ENCODE measurements at places on chromosomes 4 and X.

GRCh38 chr4:85658766-85659439 lies 184.0 kb downstream of the ARHGAP24 start:
- DNase-seq = no peak

GRCh38 chr4:150209140-150209829 lies 131.0 kb downstream of the DCLK2 start:
- peak; percentile 92 for DNase-seq

- no peak for DNase-seq
Measured at GRCh38 chrX:17744896-17745523, 7.7 kb downstream of the SCML1 start.

- DNase-seq = no peak
Measured at GRCh38 chr4:120327276-120327675, 260.6 kb upstream of the MAD2L1 start.

GRCh38 chr4:78660559-78660958 lies 109.0 kb downstream of the ANXA3 start:
- DNase-seq = no peak

GRCh38 chr4:24093446-24093845 lies 203.6 kb upstream of the PPARGC1A start:
- DNase-seq = no peak

DNA sequence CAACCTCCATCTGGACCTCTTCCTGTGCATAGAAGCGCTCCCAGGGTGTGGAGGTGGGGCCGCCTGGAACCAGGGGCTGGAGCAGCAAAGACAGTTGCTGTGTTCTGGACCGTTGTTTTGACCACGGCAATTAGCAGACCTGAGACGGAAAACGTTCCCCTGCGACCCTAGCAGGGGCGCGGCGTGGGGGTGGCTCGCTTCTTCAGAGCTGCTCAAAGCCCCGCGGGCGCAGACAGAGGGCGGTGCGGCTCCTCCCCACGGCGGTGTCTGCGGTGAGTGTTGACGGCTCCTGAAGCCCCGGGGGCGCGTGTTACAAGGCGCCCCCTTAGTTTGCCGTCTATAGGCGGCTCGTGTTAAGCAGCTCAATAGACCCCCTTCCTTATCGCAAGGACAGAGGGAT lies 79.2 kb downstream of the TRIML1 start:
- DNase-seq = no peak

DNA sequence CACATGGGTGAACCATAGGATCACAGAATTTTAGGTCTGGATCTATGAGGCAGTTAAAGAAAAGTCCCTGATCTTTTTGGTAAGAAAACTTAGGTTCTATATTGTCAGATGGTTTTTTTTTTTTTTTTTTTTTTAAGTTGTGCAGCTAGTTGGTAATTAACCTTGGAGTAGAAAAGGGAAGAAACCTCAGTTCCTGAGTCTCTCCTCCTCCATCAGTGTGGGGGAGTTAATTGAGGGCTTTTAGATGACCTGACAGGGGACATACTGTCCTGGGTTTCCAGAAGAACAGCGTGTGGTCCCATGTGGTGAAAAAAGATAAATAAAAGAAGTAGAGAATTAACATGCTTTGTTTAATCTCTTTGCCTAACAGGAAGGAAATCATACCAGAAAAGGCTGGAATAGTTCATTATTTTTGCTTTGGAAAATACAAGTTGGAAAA lies 123.7 kb downstream of the ARHGAP10 start:
- DNase-seq = no peak

DNA sequence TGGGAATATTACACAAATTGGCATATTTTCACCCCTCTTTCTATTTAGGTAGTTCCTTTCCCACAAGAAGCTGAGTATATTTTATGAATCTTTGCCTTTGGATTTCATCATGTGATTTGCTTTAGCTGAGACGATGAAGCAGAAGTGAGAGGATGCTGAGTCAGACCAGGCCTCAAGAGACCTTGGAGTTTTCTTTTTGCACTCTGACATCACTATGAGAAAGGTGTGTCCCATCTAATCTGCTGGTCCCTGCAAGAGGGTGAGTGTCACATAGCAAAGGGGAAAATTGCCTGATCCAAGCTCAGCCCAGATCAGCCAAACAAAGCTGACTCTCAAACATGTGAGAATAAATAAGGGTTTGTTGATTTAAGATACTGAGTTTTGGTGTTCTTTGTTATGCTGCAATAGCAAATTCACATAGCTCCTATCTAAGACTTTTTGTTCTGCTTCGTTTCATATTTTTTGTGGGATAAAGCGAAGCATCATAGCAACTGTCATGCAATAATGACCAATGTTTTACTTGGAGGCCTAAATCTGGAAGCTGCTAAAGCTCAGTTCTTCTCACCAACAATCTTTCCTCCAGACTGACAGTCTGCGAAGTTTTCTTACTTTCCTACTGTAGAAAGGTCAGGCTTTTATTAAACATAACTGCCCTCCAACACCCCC lies 176.9 kb downstream of the PDHA2 start:
- DNase-seq = no peak

DNA sequence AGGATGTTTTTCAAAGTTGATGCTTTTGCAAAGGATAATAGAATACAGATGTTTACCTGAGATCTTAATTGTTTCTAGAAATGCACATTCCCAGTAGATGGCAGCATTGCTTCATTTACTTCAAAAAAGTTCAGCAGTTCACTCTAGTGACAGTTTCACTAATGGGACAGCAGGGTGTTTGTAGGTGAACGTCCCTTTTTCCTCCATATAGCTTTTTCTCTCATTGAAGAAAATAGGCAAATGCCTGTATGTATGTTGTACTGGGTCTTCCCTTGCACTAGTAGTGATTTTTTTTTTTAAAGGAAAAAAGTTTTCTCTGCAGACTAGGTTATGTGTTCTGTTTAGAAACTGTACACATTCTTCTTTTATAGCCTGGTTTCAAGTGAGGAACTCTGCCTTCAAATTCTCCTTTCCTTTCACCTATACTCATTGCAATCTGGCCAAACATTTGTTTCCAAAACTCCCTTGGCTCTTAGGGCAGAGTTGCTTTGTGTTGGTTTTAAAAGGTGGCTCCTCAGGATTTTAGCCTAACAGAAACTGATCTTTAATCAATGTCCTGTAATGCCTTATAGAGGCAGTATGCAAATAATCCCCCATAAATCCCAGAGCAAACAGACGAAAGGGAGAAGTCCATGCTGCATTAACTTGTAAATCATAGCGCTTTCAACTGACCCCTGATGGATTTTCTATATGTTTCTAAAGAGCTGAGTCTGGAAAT lies 86.3 kb downstream of the EGF start:
- peak; percentile 26 for DNase-seq

GRCh38 chr4:106270736-106271135 lies 45.3 kb downstream of the TBCK start:
- no peak for DNase-seq

DNA sequence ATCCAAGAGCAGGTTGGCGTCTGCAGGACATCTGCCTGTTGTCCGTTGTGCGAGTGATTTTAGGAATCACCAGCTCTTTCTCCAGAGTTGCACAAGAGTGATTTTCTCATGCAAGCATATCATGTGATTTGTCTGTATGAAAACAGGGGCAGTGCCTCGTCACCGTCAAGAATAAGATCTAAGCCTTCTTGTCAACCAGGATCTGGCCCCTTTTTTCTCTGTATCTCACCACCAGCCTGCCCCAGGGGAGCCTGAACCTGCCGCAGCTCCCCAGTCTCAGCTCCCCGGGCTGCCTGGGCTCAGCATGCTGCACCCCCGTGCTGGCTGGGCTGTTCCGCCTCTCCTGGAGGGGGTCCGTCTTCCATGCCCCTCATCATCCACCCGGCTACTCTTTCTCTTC lies 90.5 kb downstream of the STOX2 start:
- DNase-seq = no peak

DNA sequence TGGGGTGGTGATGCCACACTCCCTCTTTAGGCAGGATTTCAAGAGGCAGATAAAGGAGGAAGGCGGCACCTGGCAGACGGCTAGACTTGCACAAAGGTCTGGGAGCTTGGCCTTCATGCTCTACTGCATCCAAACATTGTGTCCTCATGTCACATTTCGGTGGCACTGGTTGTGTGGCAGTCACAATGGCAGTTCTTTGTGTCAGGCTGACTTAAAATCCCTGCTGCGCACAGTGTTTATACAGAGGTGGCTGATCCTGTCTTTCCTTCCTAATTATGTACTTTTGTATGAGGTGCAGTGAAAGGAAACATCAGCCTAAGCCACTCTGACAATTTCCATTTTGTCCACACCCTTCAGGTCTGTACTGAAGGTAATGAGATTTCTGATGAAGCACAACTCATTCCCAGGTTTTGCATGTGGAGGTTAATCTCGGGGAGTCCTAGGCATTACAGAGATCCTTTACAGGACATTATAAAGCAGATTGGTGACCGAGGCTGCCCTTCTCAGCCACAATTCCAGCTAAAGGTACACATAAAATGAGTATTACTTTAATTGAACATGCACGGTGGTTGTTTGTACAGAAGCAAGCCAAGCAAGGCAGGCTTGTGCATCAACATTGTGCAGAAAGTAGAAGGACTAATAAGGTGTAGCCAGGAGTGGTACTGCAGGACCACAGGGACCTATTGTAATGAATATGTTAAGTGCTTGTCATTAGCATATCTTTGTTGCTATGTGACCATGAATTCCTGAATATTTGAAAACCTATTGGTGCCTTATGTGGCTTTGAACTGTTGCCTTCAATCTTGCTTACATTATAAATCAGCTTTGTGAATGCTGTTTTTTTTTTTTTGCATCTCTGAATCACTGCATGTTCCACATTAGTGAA lies 147.6 kb downstream of the STK32B start:
- peak; percentile 73 for DNase-seq

GRCh38 chr4:105970371-105970770 lies 75.1 kb downstream of the NPNT start:
- no peak for DNase-seq

DNA sequence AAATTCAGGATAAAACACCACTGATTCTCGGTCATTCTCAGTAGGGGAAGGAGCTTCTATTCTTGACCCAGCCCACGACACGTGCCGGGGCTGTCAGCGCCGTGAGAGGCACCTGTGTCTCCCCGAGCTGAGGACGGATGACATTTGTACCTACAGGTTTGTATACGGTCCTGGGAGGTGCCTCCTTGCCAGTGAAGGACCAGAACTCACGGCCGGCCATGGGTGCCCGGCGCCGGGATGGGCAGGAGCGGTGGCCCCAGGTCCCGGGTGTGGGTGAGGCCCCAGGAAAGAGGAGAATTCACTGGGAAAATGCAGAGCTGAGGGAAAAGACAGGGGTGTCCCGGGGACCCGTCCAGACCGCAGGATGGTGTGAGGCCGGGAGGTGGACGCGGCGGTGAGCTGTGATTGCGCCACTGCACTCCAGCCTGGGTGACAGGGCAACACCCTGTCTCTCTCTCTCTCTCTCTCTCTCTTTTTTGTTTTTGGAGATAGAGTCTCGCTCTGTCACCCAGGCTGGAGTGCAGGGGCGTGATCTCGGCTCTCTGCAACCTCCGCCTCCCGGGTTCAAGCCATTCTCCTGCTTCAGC lies 48.9 kb upstream of the PPP2R3B start:
- DNase-seq = no peak
